ENCODE measurements at places on chromosomes 16 and 17. TPM values are rescaled to one million over a fixed set of nuclear protein-coding genes. Genes with fewer than 3 reads are reported as not detected.

DNA sequence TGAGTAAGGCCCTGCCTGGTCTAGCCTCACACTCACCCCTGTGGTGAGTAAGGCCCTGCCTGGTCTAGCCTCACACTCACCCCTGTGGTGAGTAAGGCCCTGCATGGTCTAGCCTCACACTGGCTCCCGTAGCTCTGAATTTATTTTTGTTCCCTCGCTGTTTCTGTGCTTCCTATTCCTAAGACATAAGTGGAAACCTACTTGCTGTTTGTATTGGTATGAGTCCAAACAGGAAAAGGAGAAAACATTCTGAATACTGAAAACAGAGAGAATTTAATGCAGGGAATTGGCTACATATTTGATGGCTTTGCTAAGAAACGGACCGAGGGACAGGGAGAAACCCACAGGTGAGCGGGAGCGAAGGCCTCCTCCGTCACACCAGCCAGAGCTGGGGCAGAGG lies 267.8 kb downstream of the FOXL1 start:
- DNase-seq, result no peak

GRCh38 chr16:52283018-52283417 lies 263.9 kb downstream of the TOX3 start:
- no peak for DNase-seq

ZPBP2 gene
- not detected for total RNA-seq

DNA sequence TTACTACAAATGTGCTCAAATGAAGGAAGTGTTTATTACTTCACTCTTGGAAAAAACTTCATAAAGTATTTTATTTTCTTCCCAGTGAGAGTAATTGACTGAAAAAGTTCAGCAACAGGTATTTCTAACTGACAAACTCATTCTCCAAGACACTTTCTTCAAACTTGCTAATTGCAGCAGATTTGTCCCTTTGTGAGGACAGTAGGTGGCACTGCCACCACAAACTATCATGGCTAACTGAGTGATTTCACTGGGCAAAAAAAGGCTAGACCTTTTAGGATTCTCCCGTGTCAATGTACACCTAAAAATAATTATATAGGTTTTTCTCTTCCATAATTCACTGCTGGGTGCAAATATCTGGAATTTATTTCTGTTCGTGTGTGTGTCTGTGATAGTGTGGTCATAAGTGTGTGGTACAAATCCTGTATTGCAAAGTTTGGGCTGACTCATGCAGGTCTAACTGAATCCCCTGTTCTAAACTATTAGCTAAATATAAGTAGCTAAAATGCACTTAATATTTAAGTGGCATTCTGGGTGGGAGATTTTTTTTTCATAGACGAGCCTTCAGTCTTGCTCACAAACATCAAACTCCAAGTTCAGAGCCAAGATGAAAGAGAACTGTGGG lies 3.9 kb downstream of the HS3ST3A1 start:
- DNase-seq, result peak; percentile 19

DNA sequence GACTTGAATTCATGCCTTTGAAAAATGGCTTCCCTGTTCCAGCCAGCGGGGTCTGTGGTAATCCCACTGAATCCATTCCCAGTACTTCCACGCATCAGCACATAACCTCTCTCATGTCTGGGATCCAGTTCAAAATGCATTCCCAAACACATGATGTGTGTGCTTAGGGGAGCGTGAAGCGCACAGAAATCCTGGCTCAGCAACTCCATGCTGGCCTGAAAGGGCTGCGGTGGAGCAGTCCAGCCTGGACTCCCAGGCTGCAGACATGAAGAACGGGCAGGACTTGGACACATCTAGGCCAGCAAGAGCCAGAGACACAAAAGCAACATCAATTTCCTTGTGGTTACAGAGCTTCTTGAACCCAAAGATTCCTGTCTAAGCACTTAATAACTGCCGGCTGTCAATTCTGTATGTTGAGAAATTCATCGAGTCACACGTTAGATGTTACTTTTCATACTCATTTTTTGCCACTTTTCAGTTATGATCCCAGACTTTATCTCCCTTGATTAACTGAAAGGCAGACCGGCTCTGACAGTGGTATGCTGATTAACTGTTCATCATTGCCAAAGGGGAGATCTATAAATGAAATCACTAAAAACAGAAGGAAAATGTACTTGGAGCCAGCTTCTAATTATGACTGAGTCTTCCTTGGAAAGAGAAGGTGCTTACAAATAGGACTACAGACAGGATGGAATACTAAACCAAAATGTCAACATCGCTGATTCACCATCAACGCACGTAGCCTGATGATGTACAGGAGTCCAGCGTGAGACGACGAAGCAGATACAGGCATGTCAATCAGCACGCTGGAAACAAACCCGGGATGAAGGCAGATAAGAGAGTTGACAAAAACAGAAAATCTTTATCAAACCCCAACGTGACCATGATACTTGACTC lies 23.0 kb downstream of the NSMCE1 start:
- DNase-seq, result no peak

DNA sequence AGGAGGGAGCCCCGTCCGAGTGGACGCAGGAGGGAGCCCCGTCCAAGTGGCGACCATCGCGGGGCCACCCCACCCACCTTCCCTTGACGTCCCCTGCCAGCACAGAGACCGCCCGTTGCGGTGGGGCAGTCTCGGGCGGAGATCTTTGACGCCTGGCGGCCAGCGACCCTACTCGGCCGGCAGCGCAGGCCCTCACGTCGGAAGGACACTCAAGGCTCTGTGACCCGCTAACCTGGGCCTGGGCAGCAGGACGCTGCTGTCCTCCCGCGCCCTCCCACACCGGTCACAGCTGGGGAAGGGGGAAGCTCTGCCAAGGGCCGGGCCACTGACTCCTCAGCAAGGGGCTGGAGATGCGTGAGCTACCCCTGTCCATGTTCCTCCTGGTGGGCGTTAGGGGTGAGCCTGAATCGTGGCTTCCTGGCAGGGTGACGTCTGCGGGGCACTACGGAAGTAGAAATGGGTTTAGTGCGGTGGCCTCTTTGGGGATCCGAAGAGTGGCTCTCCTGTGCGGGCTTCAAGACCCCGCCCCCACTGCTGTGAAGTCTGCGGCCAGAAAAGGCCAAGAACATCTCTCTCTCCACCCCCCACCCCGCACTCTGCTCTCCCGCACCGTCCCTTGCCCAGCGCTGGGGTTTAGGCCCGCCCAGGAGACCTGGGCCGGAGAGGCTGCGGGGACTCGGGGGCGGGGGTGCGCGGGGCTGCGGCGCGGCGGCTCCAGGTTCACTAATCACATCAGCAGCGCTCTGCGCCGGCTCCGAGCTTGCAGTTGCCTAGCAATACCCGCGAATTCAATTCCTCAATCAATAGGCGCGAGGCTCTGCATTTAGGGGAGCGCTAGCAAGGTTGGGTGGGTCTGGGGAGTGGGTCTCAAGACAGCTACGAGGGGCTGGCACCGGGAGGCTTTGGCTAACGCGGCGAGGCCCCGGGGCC lies 5.8 kb downstream of the CBX8 start:
- peak; percentile 41 for DNase-seq

- DNase-seq, result no peak
Measured at GRCh38 chr16:65861131-65861731, 505.3 kb upstream of the CDH5 start.

ADAD2 gene
- total RNA-seq, result 1.6 TPM

DNA sequence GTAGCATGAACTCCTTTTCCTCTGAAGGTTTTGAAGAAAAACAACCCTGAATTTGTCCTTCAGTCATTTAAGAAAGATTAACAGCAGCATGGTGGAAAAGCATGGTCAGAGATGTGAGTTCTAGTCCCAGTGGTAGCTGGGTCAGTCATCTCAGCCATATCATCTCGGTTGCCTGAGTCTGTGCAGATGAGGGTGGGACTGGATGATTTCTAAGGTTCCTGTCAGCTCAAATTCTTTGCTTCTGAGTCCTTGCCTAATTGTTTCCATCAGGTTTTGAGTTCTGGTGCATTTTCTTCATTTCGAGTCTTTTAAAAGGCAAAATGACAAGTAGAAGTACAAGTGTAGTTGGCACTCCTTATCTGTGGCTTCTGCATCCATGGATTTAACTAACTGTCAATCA lies 63.9 kb downstream of the TNRC6C start:
- no peak for DNase-seq

GRCh38 chr16:85626191-85626981 lies 13.3 kb downstream of the GSE1 start:
- peak; percentile 64 for DNase-seq

- no peak for DNase-seq
Measured at GRCh38 chr16:48438414-48438813, 53.2 kb upstream of the SIAH1 start.

MAPT gene
- total RNA-seq, result 4.2 TPM

OR2C1 gene
- not detected for total RNA-seq

- no peak for DNase-seq
Measured at GRCh38 chr16:70589998-70590471, 56.3 kb upstream of the IL34 start.

DNA sequence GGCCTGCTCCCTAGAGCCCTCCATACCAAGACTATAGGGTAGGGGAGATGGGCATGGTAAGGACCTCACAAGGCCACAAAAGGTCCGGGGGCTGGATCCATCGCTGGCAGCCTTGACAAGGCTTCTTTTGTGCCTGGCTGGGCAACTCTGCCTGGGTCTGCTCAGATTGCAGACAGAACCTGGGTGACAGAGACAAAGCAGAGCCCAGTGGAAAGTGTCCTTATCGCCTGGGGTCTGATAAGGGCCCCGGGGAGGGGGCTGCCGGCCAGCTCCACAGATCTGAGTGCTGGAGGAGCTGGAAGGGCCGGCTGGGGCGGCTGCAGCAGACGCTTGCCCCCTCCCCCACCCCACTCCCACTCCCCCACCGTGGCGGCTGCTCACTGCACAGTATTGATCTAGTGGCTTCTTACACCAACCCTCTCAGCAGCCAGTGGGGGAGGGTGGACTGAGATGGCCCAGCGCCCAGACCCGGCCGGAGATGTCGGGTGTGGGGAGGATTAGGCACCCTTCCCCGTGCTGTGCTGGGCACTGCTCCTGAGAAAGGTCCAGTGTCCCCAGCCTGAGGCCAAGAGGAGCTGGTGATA lies 7.2 kb downstream of the MMP15 start:
- no peak for DNase-seq

KRTAP2-1 gene
- not detected for total RNA-seq

- no peak for DNase-seq
Measured at GRCh38 chr16:21943571-21943970, 9.6 kb upstream of the UQCRC2 start.

DNA sequence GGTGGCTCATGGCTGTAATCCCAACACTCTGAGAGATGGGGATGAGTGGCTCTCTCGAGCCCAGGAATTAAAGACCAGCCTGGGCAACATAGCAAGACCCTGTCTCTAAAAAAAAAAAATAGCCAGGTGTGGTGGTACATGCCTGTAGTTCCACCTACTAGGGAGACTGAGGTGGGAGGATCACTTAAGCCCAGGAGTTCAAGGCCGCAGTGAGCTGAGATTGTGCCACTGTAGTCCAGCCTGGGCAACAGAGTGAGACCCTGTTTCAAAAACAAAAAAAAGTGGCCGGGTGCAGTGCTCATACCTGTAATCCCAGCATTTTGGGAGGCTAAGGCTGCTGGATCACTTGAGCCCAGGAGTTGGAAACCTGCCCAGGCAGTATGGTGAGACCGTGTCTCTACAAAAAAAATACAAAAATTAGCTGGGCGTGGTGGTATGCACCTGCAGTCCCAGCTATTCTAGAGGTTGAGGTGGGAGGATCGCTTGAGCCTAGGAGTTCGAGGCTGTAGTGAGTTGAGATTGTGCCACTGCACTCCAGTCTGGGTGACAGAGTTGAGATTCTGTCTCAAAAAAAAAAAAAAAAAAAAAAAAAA lies 3.0 kb downstream of the C16orf54 start:
- DNase-seq, result no peak

DNA sequence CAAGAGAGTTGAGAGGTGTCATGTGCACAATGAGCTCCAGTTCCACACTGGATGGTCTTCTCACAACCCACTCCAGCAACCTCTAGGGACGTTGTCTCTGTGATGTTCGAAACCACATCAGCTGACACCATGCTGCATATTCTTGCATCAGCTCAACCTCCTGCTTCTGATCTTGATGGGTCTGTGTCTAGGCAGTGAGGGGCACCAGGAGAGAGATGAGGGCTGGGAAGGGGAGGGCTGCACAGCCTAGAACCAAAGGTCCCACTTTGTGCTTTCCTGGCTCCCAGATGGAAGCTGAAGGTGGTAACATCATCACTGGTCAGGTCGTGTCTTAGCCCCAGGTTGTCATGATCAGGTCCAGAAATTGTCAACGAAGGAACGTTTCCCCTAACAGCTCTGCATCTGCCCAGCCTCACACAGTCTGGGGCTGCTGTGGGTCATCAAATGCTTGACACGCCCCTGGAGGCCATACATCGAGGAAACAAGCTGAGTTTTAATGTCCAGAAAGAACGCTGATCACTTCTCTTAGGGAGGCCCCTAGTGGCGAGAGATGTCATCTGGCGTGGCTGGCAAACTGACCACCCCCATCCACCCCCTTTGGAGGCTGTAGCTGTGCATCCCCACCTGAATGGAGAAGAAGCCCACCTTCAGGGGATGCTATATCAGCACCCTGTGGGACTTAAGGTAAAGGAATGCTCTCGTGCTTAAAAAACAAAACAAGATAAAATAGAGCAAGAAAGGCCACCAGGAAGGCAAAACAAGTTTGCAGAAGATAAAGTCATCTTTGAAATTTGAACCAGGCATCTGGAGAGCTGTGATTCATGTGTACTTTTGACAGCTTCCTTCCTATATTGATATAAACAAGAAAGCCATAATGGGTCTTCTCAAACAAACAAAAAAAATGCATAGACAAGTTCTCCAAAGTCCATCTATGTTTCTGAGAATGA lies 58.3 kb downstream of the WIPI1 start:
- peak; percentile 75 for DNase-seq

- DNase-seq, result no peak
Measured at GRCh38 chr17:77736721-77737120, 221.8 kb upstream of the TNRC6C start.

DNA sequence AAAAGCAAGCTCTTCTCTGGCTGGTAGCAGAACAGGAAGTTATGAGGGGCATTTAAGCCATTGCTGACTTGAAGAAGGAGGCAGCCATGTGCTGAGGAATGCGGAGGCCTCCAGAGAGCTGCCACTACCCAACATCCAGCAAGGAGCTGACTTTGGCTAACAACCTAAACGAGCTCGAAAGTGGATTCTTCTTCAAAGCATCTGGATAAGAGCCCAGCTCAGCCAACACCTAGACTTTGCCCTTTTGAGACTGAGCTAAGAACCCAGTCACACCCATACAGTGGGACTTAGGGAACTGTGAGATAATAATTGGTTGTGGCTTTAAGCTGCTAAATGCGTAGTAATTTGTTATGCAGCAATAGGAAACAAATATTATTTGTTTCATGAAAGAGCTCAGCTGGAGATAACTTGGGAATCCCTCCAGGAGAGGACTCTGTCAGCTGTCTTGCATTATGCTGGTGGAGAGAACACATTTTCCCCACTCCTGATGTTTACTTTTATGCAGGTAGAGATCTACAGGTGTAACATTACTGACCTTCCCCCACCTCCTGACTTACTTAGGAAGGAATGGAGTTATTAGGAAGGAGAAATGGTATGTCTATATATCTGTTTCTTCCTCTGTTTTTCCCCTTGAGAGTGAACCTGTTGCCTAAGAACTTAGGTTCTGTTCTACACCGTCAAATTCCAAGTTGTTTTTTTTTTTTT lies 52.7 kb upstream of the ZNF629 start:
- DNase-seq, result no peak

TANGO6 gene
- 12.0 TPM for total RNA-seq

- DNase-seq, result no peak
Measured at GRCh38 chr17:57937492-57937891, 17.7 kb downstream of the CUEDC1 start.

GRCh38 chr17:47225911-47226688 lies 17.0 kb downstream of the MYL4 start:
- no peak for DNase-seq

- DNase-seq, result no peak
Measured at GRCh38 chr17:65975878-65976277, 216.1 kb downstream of the CEP112 start.
